ENCODE measurements at places on chromosomes 2 and 18.

DNA sequence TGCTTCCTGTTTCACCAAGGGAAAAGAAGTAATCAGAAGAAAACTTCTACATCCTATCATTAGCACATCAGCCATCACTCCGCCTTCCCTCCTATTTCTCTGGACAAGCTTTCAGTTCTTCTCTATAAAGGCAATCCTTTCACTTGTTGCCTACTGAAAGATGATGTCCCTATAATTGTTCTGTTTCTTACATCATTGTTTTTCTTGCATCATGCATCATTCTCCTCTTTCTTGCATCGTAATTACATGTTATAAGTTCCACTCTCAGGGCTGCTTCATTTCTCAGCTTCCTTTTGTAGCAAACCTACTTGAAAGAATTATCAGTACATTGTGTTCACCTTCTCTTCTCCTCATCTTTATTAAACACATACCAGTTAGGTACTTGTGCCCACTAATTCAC lies 7.2 kb downstream of the SLC30A6 start:
- DNase-seq, result no peak

DNA sequence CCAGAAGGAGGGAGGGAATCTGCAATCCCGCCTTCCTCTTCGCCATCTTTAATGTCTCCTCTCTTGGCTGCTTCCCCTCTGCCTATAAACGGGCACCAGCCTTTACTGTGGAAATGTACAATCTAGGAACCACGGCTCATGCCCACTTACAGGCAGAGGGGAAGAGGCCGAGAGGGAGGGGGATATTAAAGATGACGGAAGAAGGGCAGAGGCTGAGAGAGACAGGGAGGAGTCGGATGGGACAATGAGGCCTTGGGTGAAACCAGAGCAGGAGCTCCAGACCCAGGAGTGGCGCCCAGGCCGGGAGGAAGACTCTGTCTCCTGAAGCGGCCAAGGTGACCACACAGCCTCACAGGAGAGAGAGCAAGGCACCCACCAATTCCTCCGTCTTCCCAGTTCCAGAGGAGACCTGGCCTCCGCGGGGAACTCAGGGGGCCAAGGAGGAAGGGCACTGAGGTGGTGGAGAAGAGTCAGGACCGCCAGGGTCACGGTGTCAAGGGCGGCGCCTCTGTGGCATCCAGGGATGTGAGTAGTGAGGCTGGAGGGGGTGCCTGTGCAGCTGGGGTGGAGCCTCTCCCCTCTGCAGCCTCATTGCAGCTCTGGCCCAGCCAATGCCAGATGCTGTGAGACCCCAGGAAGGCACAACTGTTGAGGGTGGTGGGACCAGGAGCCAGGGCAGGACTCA lies 67.8 kb downstream of the CIB4 start:
- DNase-seq, result no peak

DNA sequence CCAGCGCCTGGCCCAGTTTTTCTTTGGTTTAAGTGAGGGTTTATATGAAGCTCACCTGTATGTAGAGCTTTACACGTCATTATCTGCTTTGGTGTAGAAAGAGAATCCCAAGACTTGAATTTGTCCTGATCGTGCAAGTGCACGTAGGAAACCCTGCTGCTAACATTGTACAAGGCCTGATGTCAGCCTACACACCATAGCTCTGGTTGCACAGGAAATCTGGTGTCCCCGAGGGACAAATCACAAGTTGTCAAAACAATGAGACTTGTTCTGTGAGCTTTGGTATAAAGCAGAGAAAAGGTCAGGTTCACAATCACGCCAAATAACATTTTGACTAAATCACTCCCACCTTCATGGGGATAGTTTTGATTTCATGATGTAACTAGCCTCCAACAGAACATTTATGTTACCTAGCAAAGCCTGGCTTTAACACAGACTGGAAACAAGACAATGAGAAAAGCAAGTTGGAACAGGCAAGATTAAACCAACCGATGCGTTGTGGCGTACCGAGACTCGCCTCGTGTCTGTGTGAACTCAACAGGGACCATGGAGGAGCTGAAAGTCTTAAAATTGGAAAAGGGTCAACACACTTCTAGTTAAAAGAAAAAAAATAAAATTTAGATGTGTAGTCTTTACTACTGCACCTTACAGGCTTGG lies 41.4 kb downstream of the ZAP70 start:
- DNase-seq, result no peak

- DNase-seq, result peak; percentile 8
Measured at GRCh38 chr2:26588576-26588975, 52.6 kb downstream of the CIB4 start.

DNA sequence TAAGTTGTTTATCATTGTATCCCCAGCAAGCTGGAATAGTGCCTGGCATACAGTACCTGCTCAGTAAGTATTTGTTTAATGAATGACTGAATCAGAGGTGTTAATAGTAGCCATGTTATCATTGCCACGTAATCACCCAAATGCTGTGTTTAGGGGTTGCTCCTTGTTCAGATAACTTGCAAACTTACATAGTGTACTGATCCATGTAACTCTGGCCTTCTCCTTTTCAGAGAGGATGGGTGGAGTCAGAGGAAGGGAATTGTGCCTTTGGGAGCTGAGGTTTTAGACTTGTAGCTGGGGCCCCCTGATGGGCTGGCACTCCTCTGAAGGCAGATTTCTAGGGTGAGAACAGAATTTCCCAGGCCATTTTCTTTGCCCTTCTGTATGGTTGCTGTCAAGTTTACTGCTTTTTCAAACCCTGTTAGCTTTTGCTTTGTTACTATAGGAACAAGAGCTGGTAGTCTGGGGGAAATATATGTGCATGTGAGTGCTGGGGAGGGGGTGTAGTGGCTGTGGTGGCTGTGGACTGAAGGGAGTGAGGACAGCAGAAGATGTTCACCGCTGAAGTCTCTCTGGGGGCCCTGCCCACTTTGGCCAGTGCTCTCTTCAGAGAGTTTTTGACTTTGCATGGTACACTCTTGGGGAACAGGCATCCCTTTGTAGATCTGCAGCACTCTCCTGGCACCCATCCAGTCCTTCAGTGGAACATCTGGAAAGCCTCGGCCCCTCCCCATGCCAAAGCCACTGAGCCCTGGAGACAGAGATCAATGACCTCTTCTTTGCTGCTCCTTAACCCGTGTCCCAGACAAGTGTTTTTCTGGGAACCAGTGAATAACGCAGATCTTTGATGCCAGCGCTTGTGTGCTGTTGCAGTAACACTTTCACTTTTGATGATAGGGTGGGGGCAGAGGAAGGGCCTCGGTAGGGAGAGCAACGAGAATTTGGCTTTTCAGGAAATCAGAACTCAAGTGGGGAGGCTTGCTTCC lies 209.0 kb downstream of the PRKCE start:
- peak; percentile 63 for DNase-seq

GRCh38 chr18:77572537-77572936 lies 322.9 kb downstream of the GALR1 start:
- DNase-seq, result no peak

DNA sequence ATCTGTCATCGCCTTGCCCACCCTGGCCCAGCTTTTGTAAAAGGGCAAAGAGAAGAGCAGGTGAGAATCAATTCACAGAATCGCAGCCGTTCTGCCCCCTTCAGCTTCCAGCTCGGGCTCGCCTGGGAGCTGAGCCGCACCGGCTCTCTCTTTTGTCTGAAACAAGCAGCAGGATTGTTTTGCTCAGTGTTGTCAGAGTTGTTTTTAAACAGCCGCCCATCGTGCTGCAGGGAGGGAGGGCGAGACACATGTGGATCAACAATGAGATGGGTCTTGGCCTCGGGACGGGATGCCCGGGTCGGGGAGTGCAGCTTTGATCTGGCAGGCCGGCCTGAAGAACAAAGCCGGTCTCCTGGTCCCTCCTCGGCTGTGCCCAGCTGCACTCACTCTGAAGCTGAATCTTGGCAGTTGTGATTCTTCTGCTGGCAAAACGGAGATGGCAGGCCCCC lies 39.7 kb upstream of the HDAC4 start:
- peak; percentile 47 for DNase-seq

DNA sequence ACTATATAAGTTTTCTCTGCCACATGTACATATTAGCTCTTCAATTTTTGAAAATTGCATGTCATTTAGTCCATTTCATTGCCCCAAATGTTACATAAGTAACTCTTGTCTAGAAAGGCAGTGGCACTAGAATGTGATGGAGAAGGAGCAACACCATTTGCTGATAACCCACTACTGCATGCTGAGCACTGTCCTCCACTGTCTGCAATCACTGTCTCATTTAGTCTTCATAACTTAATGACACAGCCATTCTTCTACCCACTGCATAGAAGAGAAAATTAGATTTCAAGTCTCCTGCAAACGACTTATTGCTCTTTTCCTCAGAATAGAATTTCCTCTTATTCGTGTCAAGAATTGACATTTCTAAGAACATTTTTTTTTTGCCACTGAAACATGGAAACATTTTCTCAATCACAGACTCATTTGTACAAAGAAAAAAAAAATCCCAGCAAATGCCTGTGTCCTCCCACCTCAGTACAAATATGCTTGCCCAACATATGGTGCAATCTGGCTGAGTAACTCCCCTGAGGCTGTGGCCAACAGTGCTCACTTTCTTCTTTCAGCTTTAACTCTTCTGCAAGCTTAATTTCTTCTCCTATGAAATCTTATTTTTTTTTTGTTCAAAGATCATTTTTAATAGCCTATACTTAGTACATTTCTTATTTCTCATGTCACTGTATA lies 768.6 kb upstream of the HS6ST1 start:
- no peak for DNase-seq

DNA sequence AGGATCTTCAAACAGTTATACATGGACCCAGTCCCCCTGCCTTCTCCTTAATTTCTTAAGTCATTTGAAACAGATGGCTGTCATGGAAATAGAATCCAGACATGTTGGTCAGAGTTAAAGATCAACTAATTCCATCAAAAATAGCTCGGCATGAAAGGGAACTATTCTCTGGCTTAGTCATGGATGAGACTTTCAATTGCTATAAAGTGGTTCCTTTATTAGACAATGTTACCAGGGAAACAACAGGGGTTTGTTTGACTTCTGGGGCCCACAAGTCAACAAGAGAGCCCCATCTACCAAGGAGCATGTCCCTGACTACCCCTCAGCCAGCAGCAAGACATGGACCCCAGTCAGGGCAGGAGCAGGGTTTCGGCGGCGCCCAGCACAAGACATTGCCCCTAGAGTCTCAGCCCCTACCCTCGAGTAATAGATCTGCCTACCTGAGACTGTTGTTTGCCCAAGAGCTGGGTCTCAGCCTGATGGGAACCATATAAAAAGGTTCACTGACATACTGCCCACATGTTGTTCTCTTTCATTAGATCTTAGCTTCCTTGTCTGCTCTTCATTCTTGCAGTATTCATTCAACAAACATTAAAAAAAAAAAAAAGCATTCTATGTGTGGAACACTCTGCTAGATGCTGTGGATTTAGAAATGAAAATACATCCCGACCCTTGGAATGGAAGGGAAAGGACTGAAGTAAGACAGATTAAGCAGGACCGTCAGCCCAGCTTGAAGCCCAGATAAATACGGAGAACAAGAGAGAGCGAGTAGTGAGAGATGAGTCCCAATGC lies 4.6 kb downstream of the TTR start:
- no peak for DNase-seq

DNA sequence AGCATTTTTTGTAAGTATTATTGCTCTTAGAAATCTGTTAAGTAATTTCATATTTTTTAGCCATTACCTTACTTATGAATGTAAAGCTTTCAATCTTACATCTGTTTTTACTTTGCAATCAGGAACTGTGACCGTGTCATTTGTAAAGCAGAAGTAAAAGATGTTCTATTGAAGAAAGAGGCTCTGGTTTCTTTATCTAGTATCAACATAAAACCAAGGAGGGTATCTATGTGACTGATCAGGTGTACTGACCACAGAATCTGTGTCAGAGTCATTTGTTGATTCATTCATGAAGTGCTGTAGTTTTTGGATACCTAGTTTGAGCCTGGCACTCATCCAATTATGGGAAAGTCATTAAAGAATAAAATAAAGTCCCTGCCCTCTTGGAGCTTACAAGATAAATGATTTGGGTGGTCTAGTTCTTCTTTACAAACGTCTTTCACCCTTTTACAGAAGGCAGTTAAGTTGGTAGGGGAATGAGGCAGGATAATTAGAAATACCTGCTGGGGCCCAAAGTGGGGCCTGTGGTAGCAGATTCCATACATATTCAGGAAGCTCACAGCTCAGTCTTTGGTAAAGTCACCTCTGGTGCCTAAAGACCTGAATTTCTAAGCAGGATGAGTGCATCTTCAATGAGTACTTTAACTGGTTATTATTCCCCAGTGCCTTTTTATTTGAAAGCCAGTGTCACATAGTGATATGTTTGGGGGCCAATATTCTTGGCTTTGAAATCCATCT lies 260.6 kb upstream of the NT5C1B start:
- DNase-seq, result no peak

GRCh38 chr2:190199530-190199929 lies 120.1 kb downstream of the HIBCH start:
- no peak for DNase-seq

GRCh38 chr2:105576050-105576439 lies 168.7 kb upstream of the NCK2 start:
- DNase-seq, result no peak

- no peak for DNase-seq
Measured at GRCh38 chr2:85095094-85095493, 38.1 kb upstream of the TCF7L1 start.

- DNase-seq, result peak; percentile 55
Measured at GRCh38 chr18:70931942-70932814, 643.3 kb downstream of the SOCS6 start.

GRCh38 chr2:47905386-47906156 lies 727 bp downstream of the FBXO11 start:
- DNase-seq, result peak; percentile 74

DNA sequence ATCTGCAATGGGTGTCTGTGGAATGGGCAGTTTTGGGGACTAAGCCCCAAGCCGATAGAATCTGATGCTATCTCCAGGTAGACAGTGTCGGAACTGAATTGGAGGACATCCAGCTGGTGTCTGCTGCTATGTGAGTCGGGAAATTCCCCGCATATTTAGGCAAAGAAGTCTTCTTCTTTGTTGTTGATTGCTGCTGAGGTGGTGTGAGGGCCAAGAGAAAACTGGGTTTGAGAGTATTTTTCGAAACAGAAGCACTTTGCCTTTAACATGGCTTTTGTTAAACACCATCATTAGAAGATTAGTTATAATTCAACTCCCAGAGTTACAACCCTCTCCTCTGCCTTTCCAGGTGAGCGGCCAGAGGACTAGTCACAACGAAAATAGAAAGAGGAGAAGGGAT lies 49.4 kb upstream of the ACTR3 start:
- no peak for DNase-seq

GRCh38 chr2:134668821-134669220 lies 50.0 kb downstream of the TMEM163 start:
- no peak for DNase-seq

- DNase-seq, result peak; percentile 32
Measured at GRCh38 chr2:41940060-41940744, 107.6 kb upstream of the PKDCC start.

Data from kidney (tissue), 22 donors.